ENCODE measurements at places on chromosomes 1 and 21.

GRCh38 chr1:59108481-59109317, 188.2 kb upstream of the FGGY start:
- no peak for DNase-seq
- H3K27ac ChIP-seq, result no peak overlapping the region
- H3K27me3 ChIP-seq, result peaks cover 6% of the 10 kb centered on the region
- H3K4me3 ChIP-seq, result no peak overlapping the region

DNA sequence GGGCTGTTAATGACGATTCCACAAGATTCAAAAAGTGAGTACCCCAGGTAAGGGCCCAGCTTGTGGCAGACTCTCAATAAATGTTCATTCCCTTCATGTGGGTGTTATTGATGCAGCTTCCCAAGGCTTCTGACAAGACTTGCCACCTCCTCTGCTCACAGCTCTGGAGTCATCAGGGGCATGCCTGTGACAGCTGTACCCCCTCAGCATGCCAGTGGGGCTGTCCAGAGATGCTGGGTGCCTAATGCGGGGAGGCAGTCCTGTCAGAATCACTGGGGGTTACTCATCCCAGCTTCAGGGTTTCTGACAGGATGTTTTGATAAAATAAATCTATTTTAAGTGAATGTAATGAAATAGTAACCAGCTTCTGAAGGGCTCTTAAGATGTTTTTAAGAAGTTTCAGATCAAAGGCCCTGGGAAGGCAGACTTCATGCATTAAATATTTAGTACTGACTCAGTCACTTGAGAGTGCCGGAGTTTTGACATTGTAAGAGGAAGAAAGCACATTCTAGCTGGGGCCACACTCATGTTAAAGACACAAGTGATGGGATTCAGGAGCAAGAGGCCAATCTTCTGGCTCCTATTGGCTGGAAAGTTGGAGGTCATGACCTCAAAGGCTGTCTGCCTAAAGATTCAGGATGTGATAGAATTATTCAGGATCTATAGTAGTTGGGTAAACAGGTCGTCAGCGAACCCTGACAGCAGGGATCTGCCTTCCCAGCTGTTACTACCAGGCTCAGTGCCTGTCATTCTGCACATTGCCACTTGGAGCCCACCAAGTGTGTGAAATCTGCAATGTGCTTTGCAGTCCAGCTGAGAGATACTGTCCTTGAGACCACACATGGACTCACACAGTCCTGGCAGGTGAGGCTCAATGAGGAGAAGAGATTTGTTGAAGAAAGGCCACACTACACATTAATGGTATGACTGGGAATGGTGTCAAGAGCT, 239.6 kb upstream of the BEND5 start:
- no peak overlapping the region for H3K27ac ChIP-seq
- no peak overlapping the region for H3K4me3 ChIP-seq
- H3K36me3 ChIP-seq, result no peaks in the 10 kb centered on the region
- no peaks in the 10 kb centered on the region for H3K4me1 ChIP-seq
- DNase-seq, result no peak

DNA sequence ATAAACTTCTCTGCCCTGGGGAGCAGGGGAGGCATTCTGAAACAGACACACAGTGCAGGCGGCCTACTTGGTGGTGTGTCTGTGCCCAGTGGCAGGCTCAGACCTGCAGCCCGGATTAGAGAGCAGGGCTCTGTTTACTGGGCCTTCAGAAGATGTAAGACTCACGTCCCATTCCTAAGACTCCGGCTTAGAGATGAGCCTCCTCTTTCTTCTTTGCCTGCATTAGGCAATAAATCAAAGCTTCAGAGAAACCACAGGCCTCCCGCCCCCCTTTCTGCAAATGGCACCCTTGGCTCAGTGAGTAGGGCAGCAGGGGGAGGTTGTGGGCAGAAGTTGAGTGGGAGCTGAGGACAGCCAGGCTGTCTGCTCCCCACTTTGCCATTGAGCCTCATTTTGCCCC, 35.8 kb downstream of the LGR6 start:
- H3K4me3 ChIP-seq, result no peak overlapping the region
- peaks cover 16% of the 10 kb centered on the region for H3K4me1 ChIP-seq
- H3K27me3 ChIP-seq, result peaks cover 26% of the 10 kb centered on the region
- H3K36me3 ChIP-seq, result no peaks in the 10 kb centered on the region
- H3K27ac ChIP-seq, result no peak overlapping the region

- peaks cover 31% of the 10 kb centered on the region for H3K27me3 ChIP-seq
- DNase-seq, result no peak
- no peak overlapping the region for H3K4me3 ChIP-seq
- H3K27ac ChIP-seq, result no peak overlapping the region
- no peaks in the 10 kb centered on the region for H3K36me3 ChIP-seq
- H3K4me1 ChIP-seq, result no peaks in the 10 kb centered on the region
Observed at GRCh38 chr1:229900220-229900619, 166.8 kb upstream of the GALNT2 start.

GRCh38 chr1:168230709-168231108, 4.9 kb downstream of the SFT2D2 start:
- peaks cover 92% of the 10 kb centered on the region for H3K36me3 ChIP-seq
- H3K27ac ChIP-seq, result no peak overlapping the region
- no peak for DNase-seq

- no peak overlapping the region for H3K27ac ChIP-seq
- DNase-seq, result no peak
- H3K36me3 ChIP-seq, result no peaks in the 10 kb centered on the region
- no peaks in the 10 kb centered on the region for H3K4me1 ChIP-seq
- H3K4me3 ChIP-seq, result no peak overlapping the region
Observed at GRCh38 chr1:157882580-157882979, 41.0 kb upstream of the CD5L start.

GRCh38 chr21:37449302-37449937, 82.8 kb downstream of the DYRK1A start:
- H3K27me3 ChIP-seq, result no peaks in the 10 kb centered on the region
- H3K4me1 ChIP-seq, result peaks cover 50% of the 10 kb centered on the region
- no peak for DNase-seq
- H3K27ac ChIP-seq, result no peak overlapping the region

- peaks cover 52% of the 10 kb centered on the region for H3K36me3 ChIP-seq
- no peak overlapping the region for H3K27ac ChIP-seq
- DNase-seq, result no peak
- H3K4me3 ChIP-seq, result no peak overlapping the region
Observed at GRCh38 chr1:193486671-193487229, 300.3 kb upstream of the B3GALT2 start.

DNA sequence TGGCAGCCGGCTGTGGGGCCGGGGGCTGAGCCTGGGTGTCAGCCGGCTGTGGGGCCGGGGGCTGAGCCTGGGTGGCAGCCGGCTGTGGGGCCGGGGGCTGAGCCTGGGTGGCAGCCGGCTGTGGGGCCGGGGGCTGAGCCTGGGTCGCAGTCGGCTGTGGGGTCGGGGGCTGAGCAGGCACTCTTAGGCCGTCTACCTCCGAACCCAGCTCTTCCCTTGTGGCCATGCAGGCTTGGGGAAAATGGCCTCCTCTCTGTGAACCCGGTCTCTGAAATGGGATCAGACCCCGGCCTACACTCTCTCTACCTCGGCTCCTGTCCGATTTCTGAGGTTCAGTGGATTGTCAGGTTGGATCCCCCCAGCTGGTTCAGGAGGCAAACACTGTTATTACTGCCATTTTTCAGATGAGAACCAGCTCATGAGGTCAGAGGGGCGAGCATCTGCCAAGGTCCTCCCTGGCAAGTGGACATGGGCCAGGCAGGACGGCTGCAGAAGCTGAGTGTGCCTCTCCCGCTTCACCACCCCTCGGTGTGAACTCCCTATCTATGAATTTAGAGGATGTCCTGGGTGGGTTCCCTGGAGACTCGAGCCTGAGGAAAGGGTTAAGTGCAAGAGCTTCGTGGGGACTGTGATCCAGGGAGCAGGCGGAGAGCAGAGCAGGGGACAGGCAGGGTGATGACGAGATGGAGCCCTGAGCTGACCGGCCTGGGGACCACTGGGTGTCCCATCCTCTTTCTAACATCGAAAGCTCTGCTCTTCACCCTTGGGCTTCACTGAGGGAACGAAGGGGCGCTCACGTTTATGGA, 10.9 kb upstream of the COL18A1 start:
- DNase-seq, result no peak
- peaks cover 18% of the 10 kb centered on the region for H3K27me3 ChIP-seq
- H3K27ac ChIP-seq, result no peak overlapping the region
- H3K4me1 ChIP-seq, result peaks cover 1% of the 10 kb centered on the region
- no peaks in the 10 kb centered on the region for H3K36me3 ChIP-seq
- no peak overlapping the region for H3K4me3 ChIP-seq

GRCh38 chr1:4871373-4871772, 217.0 kb downstream of the AJAP1 start:
- DNase-seq, result no peak
- H3K27ac ChIP-seq, result no peak overlapping the region
- no peaks in the 10 kb centered on the region for H3K27me3 ChIP-seq
- no peaks in the 10 kb centered on the region for H3K36me3 ChIP-seq
